ENCODE measurements at places on chromosomes 7 and 10.

DNA sequence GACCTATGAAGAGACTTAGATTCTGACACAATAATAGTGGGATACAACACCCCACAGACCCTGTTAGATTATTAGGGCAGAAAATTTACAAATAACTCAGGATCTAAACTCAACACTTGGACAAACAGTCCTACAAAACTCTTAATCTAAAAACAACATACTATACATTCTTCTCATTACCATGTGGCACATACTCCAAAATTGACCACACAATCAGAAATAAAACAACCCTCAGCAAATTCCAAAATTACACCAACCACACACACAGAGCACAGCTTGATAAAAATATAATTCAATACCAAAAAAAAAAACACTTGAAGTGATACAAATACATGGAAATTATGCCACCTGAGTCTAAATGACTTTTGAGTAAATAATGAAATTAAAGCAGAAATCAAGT lies 7.8 kb downstream of the ZNF680 start:
- DNase-seq = no peak

DNA sequence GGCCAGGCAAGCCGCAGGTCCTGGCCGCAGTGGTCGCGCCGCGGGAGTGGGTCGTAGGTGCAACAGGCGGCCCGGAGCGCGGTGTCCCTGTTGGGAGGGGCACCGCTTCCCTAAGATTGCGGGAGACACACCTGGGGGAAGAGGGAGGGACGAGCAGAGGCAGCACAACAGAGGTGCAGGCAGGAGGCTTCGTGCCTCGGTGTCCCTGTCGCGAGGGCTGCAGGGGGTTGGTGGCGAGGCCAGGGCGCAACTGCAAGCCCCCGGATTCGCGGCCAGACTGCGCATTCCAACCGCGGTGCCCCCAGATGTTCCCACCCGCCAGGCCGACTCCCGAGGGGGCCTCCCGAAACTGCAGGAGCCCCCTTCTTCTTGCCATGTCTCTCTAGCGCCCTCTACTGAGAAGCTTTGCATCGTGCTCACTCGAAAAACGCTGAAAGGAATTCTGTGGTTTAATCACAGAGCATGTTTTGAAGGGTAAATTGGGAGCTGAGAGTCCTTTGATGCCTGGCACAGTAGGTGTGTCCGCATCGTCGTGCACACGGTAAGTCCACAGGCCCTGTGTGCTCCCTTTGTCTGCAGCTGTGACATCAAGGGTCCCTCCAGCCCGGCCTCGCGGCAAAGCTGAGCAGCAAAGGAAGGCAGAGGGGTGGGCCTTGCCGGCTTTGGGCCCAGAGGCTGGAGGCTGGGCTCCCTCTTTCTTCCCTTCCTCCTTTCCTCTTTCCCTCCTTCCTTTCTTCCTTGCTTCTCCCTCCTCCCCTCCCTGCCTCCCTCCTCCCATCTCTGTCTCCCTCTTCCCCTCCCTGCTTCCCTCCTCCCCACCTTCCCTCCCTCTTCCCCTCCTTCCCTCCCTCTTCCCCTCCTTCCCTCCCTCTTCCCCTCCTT lies 6.2 kb upstream of the MBL2 start:
- DNase-seq = no peak

DNA sequence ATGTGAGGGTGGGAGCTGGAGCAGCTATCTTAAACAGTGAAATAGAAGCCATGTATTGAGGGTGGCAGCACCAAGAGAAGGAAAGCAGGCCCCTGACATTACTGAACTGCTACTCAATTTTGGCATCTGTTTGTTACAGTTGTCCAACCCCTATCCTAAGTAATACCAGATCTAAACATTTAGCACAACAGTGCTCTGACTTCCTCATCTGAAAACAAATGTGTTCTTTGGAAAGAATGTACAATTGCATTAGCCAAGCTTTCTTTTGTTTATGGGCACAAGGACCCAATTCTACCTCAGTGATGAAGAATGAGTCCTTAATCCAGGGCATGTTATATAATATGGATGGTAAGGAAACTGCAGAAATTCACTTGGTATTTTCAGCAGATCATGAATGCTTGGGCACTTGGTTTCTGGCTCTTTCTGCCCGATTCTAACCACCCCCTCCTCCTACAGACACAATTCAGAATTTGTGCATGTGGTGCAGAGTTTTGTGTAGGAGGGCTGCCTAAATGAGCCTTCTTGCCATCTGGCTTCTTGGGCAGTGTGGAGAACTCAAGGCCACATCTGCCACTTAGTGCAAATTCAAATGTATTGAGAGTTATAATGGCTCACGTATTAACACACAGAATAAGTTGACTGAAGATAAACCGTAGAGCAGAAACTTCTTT lies 36.9 kb upstream of the KMT2E start:
- no peak for DNase-seq

DNA sequence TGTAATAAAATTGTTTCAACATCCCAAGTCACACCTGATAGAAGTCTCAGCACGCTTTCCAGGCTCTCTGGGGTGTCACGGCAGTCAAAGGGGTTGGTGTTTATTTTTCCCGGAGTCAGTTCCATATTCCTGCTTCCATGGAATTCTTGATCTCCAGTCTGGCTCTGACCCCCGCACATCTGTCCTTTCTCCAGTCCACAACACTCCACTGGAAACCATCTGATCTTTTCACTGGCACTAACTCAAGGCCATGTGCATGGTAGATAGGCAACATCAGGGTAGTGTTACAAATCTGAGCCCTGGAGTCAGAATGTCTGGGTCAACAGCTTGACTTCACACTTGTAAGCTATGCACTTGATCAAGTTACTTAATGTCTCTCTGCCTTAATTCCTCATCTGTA lies 176.2 kb downstream of the WDR11 start:
- DNase-seq = no peak

DNA sequence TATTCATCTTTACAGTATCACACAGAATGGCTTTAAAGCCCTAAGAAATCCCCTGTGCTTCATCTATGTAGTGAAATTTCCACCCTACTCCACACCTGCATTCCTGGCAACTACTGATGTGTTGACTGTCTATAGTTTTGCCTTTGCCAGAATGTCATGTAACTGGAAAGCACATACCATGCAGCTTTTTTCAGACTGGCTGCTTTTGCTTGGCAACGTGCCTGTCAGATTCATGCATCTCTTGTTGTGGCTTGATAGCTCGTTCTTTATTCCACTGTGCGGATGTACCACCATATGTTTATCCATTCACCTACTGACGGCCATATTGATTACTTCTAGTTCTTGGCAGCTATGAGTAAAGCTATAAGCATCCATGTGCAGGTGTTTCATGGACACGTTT lies 30.6 kb downstream of the RBM17 start:
- DNase-seq = no peak

DNA sequence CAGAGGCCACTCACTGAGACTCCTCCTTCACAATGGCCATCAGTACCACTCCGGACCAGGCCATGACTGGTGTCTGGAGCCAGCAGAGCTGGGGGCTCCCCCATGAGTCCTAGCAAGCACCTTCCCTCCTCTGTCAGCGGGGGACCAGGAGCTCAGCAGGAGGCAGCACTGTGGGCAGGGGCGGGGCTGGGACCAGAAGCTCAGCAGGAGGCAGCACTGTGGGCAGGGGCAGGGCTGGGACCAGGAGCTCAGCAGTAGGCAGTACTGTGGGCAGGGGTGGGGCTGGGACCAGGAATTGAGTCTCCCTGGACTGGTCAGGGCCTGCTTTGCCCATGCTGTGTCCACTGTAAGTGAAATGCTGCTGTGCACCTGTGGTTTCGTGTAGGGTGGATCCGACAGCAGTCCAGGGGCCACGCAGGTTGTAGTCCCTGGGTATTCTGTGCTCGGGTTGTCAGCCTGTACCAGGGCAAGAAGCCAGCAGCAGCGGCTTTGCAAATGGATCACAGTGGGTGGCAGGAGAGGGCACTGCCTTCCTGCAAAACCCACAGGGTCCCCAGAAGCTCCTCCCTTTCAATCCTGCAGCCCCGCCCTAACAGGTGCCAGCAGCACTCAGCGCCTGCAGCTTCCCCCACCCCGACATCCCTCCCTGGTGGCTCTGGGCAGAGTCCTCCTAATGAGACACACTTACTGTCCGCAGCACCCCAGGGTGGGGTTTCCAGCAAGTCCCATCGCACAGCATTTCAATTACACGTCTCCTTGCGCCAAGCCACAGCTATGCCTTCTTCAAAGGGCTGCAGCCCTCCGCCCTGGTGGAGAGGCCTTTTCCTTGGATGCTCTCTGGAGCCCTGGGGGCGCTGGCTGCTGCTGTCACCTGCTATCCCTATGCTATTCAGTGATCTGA lies 220.5 kb downstream of the TCERG1L start:
- no peak for DNase-seq

DNA sequence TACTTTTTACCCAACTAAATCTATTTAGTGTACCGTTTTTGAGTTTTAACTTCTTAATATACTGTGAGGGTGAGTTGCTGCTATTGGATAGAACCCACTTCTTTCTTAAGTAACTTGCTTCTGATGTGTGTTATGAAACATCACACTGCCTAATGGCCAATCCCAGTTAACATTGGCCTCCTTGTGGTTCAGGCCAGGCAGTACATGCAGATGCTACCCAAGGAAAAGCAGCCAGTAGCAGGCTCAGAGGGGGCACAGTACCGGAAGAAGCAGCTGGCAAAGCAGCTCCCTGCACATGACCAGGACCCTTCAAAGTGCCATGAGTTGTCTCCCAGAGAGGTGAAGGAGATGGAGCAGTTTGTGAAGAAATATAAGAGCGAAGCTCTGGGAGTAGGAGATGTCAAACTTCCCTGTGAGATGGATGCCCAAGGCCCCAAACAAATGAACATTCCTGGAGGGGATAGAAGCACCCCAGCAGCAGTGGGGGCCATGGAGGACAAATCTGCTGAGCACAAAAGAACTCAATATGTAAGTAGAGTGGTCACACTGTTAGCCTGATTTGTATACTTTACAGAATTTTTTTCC lies 39.7 kb downstream of the TES start:
- DNase-seq = no peak

DNA sequence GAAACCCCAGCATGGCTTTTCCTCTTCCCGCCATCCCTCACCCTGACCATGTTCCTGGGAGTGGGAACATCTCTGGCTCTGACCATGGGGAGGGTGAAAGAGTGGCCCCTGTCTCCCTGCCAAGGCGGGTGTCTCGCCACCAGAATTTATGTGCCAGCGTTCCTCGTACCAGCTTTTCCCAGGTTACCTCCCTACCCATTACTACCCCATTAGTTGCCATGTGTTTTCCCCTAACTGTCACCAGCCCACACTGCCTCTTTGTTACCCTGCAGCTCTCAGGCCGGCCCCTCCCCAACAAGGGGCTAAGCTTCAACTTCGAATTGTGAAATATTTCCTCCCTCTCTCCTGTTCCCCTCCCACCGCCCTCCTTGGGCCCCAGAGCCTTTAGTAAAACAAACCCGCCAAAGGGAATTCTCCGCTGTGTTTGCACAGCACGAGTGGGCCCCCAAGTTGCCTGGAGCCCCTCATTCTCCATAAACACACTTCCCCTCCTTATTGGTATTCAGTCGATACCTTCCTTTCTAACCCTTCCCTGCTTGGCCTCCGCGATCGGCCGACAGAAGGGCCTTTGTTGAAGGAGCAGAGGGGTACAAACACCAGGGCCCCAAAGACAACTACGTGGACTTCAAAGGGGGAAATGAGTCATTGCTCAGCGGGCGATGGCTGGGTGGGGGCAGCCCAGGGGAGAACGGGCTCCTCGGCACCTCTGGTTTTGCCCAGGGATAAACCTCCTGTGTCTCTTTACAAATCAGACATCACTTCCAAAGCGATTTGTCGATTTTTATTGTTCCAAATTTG lies 45.5 kb downstream of the SLIT1 start:
- DNase-seq = no peak

DNA sequence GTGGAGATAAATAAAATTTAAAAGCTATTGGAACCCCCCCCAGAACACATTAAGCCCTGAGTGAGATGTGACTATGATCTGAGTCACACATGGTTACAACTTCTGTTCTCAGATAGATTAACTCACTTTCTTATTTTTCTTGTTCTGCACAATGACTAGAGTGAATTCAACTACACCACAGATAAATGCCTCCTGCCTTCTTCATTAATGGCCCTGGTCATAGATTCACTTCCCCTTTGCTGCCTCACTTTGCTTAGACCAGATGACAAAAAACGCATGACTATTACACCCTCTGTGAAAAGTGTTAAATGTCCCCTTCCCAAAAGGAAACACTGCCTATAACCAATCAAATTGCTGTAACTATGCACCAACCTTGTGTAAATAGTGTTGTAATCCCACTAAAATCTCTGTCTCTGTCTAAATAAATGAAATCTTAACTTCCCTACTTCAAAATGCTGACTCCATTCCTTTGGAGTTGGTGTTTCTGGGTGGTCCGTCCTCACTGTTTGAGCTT lies 49.4 kb downstream of the AKR1D1 start:
- no peak for DNase-seq

GRCh38 chr10:19815731-19816410 lies 361 bp upstream of the PLXDC2 start:
- no peak for DNase-seq

DNA sequence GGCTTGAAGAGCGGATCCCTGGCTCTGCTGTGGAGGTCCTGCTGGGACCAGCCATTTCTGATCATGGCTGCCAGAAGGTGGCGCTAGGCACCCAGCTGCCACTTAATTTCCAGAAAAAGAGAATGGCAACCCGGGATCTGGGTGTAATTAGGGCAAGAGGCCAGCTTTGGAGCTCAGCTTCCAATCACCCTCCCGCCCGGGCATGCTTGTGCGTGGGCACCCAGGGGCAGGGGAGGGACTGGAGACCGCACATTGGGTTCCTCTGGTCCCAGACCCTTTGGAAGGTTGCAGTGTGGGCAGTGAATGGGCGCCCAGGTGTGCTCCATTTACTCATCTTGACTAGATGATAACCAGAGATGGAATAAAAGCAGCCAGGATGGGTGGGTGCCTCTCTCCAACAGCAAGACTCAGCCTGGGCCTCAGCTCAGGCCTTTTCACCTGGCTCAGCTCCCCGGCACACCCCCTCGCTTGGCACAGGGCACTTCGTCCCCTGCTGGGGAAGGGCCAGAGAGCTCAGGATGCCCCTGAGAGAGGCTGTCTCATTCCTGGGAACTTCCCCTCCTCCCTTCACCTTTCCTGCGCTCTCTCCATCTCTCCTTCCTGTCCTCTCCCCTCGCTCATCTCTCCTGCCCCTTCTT lies 14.7 kb downstream of the FAM241B start:
- no peak for DNase-seq

DNA sequence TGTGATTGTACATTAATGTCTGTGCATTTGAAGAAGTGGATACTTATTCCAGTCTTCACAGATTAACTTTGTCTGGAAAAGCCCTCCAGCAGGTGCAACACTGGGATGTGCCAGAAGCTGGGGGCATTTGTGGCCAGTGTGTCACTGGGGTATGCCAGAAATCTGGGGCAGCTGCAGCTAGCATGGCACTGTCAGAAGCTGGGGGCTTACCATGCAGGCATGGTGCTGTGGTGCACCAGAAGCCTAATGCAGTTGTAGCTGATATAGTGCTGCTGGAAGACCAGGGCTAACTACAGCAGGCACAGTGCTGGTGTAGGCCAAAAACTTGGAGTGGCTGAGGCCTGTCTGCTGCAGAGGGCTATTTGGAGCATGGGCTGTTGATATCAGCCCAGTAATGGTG lies 270.1 kb downstream of the STK31 start:
- DNase-seq = no peak

DNA sequence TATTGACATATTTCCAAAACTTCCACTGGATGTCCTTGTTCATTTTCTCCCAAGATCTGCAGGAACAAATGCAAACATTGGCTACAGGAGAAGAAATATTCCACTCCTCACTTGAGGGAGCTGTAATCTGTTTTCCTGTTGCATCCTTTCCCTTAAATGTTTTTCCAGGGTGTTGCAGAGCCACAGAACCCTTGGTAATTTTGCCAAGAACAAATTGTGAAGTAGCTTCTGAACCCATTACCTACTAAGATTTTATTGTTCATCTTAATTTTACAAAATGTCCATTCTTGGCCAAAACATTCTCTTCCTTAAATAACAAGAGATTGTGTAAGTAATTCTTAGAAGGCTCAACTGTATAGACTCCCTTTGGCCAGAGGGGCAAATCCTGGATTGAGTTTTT lies 177.0 kb downstream of the GNAT3 start:
- DNase-seq = no peak
